Thyroid gland (tissue), 4 donors: ENCODE measurements at places on chromosomes 12 and 14.
A peak's percentile ranks its signal among the peaks of the same experiment; 100 is the strongest.

GRCh38 chr12:24795699-24796347, 153.1 kb downstream of the BCAT1 start:
- DNase-seq = no peak

- no peak for DNase-seq
Observed at GRCh38 chr12:54051874-54052437, 1.7 kb upstream of the HOXC4 start.

GRCh38 chr12:28388879-28389278, 198.6 kb downstream of the CCDC91 start:
- no peak for DNase-seq

DNA sequence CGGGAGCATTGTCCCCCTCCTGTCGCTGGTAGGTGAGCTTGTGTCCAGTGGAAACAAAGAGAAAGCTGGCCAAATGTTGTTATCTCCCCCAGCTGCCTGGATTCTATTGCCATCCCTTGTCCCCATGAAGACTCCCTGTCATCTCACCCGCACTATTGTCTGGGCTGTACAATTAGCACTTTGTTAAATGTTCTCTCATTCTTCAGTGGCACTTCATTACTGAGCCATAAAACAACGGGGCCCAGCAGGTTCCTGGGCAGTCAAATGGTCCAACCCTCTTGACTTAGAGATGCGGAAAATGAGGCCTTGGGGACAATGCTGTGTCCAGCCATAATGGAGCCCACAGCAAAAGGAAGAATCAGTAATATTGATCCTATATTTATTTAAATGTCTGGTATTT, 13.2 kb upstream of the COL2A1 start:
- no peak for DNase-seq

GRCh38 chr14:99326041-99326710, 54.2 kb upstream of the BCL11B start:
- no peak for DNase-seq

DNA sequence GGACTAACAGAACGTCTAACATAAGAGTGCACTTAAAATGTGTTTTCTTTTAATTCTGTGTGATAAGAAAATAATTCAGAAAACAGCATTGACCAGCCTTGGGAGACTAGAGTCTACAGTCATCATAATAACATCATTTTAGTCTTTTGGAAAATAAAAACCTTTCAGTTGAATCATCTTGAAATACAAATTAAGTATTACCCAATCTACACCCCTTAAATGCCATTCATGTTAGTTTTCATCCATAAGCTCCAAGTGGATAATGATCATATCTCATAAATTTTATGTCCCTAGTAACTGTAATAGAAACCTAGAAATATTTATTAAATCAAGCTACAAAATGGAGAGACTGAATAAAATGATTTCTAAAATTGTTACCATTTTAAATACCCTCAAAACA, 32.4 kb downstream of the EPS8 start:
- no peak for DNase-seq

- peak; percentile 60 for DNase-seq
Observed at GRCh38 chr14:35335388-35336092, 43.4 kb downstream of the PSMA6 start.

DNA sequence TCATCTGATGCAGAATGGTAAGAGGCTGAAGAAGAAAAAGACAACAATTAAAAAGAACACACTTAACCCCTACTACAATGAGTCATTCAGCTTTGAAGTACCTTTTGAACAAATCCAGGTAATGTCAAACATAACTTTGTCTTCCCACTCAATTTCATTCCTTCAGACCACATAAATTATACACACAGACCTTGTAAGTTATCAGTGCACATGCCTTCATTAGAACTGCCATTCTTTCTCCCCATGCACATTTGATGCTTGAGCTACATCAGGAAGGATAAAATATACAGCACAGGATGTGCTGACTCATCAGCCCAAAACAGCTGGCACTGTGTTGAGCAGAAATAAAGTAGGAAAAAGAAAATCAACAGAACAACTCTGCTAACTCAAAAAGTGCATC, 246.7 kb downstream of the PAWR start:
- DNase-seq = peak; percentile 4

DNA sequence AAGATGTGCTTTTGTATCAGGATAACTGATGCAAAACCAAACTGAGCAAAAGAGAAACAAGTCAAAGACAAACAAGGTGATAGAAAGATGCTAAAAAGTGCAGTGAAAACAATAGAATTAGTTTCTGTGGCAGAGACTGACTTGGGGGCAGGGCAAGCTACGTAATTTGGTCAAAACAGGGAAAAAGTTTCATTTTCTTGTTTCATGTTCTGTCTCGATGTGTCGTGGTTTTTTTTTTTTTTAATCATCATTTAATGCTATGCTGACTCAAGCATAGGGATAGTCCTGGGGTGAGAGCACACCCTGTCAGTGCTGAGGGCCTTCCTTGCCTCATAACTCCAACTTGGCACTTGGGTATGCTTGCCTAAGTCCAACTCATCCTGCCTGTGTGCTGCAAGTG, 144.1 kb upstream of the PTPRQ start:
- DNase-seq = no peak

- DNase-seq = peak; percentile 76
Observed at GRCh38 chr14:61355892-61356325, 34.5 kb downstream of the PRKCH start.

DNA sequence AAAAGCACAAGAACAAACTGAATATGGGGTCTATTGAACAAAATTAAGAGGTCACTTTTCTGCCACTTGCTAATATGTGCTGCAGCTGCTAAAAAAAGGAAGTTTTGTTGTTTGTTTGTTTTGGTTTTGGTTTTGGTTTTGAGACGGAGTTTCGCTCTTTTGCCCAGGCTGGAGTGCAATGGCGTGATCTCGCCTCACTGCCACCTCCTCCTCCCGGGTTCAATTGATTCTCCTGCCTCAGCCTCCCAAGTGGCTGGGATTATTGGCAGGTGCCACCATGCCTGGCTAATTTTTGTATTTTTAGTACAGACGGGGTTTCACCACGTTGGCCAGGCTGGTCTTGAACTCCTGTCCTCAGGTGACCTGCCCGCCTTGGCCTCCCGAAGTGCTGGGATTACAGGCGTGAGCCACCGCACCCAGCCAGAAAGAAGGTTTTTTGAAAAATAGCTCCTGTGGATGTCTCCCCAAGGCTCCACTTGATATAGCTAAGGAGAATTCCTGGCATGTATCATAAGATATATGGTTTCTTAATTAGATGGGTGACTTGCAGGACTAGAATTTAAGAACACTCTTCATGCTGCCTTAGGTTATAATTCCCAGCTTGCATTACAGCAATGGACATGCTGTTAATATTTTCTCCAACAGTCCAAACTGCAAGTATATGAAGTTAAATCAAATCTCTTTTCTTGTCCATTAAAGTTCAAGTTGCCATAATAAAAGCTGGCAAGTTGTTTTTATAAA, 237.6 kb upstream of the AMIGO2 start:
- DNase-seq = no peak

GRCh38 chr12:26143291-26143690, 18.5 kb upstream of the BHLHE41 start:
- no peak for DNase-seq

DNA sequence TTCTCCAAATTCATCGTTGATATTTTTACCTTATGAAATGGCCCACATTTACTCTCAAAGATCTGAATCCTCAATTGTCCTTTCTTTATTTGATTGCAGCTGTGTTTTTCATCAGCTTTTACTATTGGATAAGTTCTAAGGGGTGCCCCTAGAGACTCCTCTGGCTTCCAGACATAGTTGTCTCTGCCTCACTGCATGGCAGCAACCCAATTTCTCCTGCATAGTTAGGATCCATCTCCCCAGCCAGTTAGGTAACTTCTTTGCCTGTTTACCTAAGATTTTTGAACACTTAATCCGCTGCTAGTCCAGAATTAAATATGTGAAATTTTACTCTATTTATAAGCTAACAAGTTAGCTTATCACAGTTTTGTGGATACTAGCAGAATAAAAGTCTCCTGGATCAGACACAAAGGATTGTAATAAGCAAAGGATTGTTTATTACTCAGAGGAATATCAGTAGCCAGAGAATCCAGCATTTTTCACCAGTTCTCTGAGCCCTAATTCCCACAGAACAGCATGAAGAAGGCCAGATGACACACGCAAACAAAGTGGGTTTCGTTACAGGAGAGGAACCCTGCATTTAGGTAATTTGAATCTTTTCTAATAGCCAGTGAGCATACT, 101.1 kb downstream of the BBS10 start:
- DNase-seq = no peak

GRCh38 chr14:63203618-63204406, 431 bp upstream of the RHOJ start:
- DNase-seq = peak; percentile 41

- no peak for DNase-seq
Observed at GRCh38 chr12:28794211-28794610, 354.9 kb upstream of the FAR2 start.

DNA sequence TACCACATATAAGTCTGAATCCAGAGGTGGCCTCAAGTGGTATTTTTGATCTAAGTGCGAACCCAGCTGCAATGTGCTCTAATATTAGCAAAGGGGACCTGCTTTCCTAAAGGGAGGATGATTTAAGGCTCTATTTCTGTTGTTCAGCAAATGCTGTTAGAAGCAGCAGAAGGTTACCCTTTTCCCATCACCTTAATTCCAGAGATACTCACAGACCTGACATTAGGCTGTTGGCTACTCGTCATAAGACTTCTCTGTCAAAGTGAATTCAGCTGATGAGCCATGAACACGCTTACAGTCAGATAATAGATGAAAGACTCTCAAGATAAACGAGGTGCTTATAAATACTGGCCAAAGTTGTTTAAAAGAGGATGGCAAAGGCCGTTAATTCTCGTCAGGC, 308.7 kb upstream of the DDHD1 start:
- DNase-seq = no peak

DNA sequence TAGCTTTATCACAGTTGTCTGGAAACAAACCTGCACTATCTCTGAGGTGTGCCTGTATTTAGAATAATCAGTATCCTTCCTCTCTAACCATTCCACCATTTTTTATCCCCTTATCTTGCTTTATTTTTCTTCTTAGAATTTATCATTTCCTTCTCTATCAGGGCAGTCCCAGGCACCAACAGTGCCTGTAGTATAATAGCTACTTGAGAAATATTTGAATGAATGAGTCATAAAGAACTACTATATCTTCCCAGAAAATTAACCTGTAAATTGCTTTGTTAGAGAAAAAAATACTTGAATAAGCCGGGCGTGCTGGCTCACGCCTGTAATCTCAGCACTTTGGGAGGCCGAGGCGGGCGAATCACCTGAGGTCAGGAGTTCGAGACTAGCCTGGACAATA, 21.2 kb upstream of the FOXJ2 start:
- DNase-seq = no peak

GRCh38 chr12:72178871-72179270, 93.3 kb upstream of the TRHDE start:
- no peak for DNase-seq

DNA sequence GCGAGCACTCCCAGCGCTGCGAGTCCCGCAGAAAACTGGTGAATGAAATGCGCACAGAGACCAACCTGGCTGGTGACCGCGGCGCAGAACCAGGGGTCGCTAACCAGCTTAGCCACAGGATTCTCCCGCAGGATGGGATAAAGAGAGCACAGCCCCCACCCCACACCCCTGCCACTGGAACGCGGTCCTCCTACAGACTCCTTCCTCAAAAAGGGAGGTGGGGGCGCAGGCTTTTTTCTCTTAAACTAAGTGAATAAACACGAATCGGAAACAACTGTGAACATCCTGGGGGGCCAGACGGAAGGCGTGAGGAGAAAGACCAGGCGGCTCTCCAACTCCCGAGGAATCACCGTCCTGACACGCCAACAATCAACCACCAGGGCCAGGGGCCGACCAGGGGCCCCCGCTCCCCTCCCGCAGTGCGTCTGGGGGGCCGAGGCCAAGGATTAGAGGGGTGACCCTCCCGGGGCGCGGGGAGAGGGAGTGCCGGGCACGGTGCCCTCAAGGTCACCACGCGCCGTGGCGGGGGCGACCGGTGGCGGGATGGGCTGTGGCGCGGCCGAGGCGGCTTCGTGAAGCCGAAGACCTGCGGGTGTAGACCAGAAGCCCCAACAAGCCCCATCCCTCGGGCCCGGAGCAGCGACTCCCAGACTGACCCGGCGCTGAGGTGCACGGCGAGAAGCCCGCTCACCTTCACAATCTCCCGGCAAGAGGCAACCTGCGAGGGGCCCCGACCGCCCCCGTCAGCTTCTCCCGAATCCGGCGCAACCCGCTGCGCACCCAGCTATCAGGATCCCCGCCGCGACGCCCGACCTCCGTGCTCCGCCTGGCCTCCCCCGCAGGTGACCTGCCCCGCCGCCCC, 704 bp downstream of the ATP2B1 start:
- peak; percentile 49 for DNase-seq

DNA sequence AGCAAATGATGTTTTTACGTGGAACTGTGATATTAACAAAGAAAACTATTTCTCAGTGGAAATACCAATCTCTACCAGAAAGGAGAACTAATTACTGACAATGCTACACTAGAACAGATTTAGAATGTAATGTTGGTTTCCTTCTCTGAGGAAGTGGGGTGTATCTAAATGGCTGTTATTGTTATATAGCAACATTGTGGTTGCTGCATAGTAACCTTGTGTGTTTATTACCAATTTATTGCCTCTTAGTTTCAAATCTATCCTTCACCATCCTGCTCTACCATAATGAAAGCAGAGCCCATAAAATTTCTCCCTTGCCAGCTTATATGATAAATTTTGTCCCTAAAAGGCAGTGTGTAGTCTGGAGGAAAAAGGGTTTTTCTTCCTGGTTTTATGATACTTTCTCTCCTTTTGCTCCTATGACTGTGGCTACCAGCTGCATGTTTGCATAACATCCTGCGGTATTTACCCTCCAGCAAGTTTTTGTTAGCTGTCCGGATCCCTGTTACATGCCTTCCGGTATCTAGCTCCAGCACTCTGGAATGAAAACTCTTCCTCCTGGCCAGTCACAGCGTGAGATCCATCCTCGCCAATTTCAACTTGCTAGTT, 5.7 kb upstream of the KLRK1 start:
- DNase-seq = no peak

- DNase-seq = no peak
Observed at GRCh38 chr12:71475280-71475679, 35.7 kb downstream of the LGR5 start.

GRCh38 chr12:102487226-102487625, 6.9 kb upstream of the IGF1 start:
- DNase-seq = no peak

DNA sequence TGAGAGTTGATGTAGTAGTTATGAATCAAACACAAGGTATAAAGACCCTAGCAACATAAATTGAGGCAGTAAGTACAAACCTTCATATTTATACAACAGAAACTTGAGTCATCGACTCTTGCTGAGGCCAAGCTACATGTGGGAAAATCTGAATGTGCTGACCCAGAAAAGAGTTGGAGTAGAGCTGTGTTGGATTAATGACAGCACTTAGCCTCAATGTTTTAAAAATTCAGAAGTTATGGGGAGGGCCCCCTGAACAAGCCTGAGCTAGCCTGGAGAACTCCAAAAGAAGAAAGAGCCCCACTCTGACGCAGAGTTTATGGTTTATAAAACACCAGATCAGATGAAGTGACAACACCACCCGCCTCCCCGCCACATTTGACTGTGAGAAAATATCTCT, 100.0 kb downstream of the DUSP6 start:
- no peak for DNase-seq

DNA sequence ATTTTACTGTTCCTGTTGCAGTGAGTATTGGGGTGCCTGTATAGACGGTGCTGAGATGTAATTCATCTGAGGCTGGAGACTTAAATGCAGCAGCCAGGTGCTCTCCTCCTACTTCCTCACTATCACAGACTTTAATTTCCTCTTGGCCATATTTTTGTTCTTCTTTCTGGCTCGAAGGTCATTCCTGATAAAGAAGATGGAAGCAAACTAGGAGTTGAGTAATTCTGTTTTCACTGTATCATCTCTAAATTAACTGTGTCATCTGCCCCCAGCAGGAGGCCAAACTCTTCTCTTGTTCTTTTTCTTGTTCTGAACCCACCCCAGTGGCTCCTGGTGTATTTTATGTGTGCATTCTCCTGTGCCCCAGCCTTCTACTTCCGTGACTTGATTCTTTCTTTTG, 141.7 kb upstream of the ARHGAP5 start:
- no peak for DNase-seq
